ENCODE measurements at places on chromosomes 11 and 22.

DNA sequence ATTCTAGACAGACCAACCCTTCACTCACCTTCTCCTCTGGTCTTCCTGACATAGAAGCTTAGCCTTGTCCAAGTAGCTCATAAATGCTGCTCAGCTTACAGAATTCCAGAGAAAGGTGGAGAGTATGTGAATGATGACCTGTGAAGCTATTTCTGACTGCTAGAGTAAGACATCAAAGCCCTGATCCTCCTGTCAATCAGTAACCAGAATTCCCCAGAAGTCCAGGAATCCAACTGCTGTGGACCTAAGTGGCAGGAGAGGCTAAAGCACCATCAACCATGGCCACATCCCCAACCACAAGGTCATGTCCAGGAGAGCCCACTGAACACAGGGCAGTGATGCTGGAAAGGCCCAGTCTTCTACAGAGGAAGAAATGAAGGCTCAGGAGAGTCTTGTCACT lies 2.6 kb downstream of the OR51G2 start:
- no peak overlapping the region for H3K4me3 ChIP-seq
- no peaks in the 10 kb centered on the region for H3K36me3 ChIP-seq
- H3K4me1 ChIP-seq = no peaks in the 10 kb centered on the region
- DNase-seq = no peak
- H3K27ac ChIP-seq = no peak overlapping the region
- H3K27me3 ChIP-seq = no peaks in the 10 kb centered on the region

DNA sequence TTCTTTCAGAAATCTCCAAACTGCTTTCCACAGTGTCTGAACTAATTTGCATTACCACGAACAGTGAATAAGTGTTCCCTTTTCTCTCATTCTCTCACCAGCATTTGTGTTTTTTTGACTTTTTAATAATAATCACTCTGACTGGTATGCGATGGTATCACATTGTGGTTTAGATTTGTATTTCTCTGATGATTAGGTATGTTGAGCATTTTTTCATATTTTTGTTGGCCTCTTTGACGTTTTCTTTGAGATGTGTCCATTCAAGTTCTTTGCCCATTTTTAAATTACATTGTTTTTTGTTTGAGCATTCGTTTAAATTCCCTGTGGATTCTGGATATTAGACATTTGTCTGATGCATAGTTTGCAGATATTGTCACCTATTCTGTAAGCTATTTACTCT lies 1639.6 kb upstream of the TENM4 start:
- no peak overlapping the region for H3K27ac ChIP-seq
- H3K4me3 ChIP-seq = no peak overlapping the region
- no peaks in the 10 kb centered on the region for H3K36me3 ChIP-seq
- DNase-seq = no peak

GRCh38 chr11:7595016-7595866 lies 78.1 kb downstream of the CYB5R2 start:
- no peaks in the 10 kb centered on the region for H3K4me1 ChIP-seq
- H3K27me3 ChIP-seq = no peaks in the 10 kb centered on the region
- no peak overlapping the region for H3K4me3 ChIP-seq
- H3K36me3 ChIP-seq = no peaks in the 10 kb centered on the region
- no peak overlapping the region for H3K27ac ChIP-seq

DNA sequence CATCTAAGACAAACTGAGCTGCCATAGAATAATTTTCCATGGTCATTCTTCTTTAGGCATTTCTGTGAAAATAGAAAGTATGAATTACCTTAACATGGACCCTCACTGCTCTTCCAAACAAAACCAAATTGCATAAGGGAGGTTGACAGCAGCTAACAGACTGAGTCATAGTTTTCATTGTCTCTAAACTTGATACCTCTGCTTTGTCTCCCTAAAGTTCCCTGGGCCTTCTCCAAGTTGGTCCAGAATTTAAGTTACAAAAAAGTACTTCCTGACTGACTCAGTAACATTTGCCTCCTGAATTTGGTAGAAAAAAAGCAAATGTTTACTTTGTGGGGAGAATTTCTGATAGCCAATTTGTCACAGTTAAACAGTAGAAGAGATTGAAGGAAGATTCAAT lies 3.0 kb downstream of the OR8D1 start:
- H3K27ac ChIP-seq = no peak overlapping the region
- H3K36me3 ChIP-seq = no peaks in the 10 kb centered on the region
- no peak for DNase-seq
- no peaks in the 10 kb centered on the region for H3K4me1 ChIP-seq
- H3K27me3 ChIP-seq = no peaks in the 10 kb centered on the region

GRCh38 chr11:10809373-10810160 lies 841 bp upstream of the EIF4G2 start:
- peak overlapping the region; percentile 69 for H3K4me3 ChIP-seq
- H3K27ac ChIP-seq = peak overlapping the region; percentile 95
- peaks cover 31% of the 10 kb centered on the region for H3K36me3 ChIP-seq
- no peak for DNase-seq
- H3K27me3 ChIP-seq = no peaks in the 10 kb centered on the region

- DNase-seq = no peak
- no peaks in the 10 kb centered on the region for H3K36me3 ChIP-seq
- H3K4me3 ChIP-seq = no peak overlapping the region
- H3K27ac ChIP-seq = no peak overlapping the region
- H3K27me3 ChIP-seq = no peaks in the 10 kb centered on the region
These were observed 16.9 kb downstream of the DAGLA start for GRCh38 chr11:61697078-61697502.

DNA sequence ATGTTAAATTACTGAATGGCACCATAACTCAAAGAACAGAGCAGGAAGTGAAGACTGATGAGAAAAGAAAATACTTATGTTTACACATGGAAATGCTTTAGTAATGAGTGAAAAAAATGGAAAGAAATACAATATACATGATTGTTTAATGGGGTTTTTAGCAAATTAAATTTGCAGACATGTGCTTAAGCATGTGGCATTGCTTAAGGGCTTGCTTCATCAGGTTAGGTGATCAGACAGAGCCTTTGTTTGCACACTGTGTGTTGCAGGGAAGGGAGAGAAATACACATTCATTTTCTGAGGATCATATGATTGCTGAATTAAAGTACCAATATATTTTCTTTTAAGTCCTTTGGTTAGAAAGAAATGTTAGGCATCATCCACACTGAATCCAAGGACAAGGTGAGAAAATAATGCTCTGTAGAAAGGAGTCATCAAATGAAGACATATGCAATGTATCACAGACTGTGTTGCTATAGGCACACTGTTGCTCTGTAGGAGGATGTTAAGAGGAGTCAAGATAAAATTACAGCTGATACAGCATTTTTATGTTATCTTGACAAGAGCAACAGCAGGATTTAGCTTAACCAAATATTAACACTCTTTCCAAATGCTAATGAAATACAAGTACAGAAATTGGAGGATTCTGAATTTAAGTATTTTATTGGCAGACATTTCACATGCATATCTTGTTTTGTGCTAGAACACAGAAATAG lies 23.4 kb upstream of the ARHGAP20 start:
- H3K27me3 ChIP-seq = no peaks in the 10 kb centered on the region
- H3K4me1 ChIP-seq = no peaks in the 10 kb centered on the region
- H3K36me3 ChIP-seq = no peaks in the 10 kb centered on the region
- no peak for DNase-seq

GRCh38 chr22:38835888-38836301 lies 7.9 kb downstream of the NPTXR start:
- DNase-seq = no peak
- no peaks in the 10 kb centered on the region for H3K36me3 ChIP-seq
- no peaks in the 10 kb centered on the region for H3K4me1 ChIP-seq

DNA sequence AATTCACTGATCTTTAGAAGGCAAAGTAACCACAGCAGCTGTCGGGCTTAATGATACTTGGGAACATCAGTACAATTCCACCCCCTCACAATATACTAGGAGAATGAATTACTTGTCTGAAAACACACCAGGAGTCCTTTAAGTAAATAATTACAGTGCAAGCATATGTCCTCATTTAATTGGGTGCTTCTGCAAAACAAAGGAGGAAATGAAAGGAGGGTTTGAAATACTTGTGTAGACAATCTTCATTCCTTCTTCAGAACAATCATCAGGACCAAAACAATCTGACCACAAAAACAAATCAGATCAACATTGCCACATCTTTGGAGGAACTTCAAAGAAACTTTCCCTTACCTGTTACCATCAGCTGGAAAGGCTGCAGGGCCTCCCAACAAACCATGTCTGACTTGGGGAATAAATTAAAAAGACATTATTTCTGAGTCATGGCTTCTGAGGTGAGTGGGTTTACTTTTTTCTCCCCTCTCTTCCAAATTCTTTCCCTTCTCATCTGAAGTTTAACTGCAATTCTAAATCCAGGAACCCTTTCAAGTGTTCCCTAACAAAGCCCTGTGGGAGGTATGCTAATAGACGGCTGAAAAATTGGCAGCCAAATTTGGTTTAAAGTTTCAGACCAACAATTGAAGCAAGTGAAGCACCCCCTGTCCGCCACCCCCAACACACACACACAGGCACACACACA lies 12.5 kb upstream of the CCDC117 start:
- H3K36me3 ChIP-seq = no peaks in the 10 kb centered on the region
- no peak overlapping the region for H3K4me3 ChIP-seq
- no peak for DNase-seq

- no peaks in the 10 kb centered on the region for H3K4me1 ChIP-seq
- no peaks in the 10 kb centered on the region for H3K27me3 ChIP-seq
- no peak overlapping the region for H3K27ac ChIP-seq
- H3K4me3 ChIP-seq = no peak overlapping the region
- no peaks in the 10 kb centered on the region for H3K36me3 ChIP-seq
- no peak for DNase-seq
These were observed 236.3 kb downstream of the KIRREL3 start for GRCh38 chr11:126764231-126764630.

DNA sequence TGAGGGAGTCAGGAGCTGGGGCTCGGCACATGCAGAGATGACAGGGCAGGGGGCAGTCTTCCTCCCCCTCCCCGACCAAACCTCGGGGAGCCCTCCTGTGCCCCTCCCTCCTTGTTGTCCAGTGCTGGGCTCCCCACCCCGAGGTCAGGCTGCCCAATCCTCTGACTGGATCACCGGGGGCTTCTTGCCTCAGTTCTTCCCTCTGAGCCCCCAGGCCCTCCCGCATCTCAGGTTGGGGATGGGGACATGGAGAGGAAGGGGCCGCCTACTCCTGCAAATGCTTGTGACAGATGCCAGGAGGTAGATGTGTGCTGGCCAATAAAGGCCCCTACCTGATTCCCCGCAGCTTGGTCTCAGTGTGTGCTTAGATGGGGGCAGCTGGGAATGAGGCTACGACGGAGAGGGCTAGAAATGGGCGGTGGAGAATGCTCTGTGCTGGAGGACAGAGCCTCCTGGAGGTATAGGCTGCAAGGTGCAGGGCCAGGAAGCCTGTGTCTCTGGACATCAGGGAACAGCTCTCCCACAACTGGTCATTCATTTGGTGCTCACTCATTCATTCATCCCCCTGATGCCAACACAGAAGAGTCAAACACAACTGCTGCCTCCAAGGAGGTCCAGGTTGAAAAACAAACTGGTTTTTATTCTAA lies 8.4 kb downstream of the RHBDD3 start:
- no peaks in the 10 kb centered on the region for H3K27me3 ChIP-seq
- DNase-seq = peak; percentile 42
- no peak overlapping the region for H3K27ac ChIP-seq
- H3K4me1 ChIP-seq = no peaks in the 10 kb centered on the region

DNA sequence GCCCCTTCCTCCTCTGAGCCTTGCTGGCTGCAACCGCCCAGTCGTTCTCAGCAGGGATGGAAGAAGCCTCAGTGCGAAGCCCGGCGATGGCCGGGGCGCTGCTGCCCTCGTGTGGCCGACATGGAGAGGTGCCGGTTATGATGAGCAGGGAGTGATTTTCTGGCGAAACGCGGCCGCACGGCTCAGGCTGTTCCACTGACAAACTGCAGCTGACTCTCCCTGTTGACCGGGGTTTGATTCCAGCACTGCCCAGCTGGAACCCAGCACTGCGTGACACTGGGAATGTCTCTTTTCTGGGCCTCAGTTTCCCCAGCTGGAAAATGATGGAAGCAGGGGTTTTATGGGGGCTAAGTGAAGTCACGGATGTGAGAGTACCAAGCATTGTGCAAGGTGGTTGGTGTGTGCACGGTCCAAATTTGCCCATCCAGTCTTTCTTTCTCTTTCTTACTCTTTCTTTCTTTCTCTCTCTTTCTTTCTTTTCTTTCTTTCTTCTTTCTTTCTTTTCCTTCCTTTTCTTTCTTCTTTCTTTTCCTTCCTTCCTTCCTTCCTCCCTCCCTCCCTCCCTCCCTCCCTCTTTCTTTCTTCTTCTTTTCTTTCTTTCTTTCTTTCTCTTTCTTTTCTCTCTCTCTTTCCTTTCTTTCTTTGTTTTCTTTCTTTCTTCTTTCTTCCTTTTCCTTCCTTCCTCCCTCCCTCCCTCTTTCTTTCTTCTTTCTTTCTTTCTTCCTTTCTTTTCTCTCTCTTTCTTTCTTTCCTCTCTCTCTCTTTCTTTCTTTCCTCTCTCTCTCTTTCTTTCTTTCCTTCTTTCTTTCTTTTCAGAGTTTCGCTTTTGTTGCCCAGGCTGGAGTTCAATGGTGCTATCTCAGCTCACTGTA lies 25.8 kb upstream of the MPPED1 start:
- peak; percentile 80 for DNase-seq
- H3K4me3 ChIP-seq = peak overlapping the region; percentile 55
- no peaks in the 10 kb centered on the region for H3K27me3 ChIP-seq
- no peaks in the 10 kb centered on the region for H3K36me3 ChIP-seq
- no peaks in the 10 kb centered on the region for H3K4me1 ChIP-seq
- H3K27ac ChIP-seq = no peak overlapping the region
